ENCODE measurements at places on chromosomes 1 and 21. TPM values are rescaled to one million over a fixed set of nuclear protein-coding genes. Genes with fewer than 3 reads are reported as not detected.

DNA sequence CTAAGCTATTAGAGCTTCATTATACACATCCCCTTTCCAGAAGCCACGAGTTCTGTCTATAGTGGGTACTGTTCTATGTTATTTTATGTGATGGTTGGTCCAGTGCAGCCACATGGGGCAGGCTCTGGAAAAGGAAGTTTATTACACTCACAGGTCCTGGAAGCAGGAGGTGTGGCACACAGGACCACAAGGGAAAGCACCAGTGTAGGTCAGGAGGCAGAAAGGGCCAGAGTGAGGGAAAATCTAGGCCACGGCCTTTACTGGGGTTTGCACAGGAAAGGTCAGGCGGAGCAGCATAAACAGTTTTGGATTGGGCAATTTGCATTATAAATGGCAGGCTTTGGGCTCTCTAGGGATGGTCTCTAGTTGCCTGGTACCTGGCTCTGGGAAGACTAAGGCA is 21.8 kb upstream of the CNIH3 start:
- no peak for ATAC-seq

DNA sequence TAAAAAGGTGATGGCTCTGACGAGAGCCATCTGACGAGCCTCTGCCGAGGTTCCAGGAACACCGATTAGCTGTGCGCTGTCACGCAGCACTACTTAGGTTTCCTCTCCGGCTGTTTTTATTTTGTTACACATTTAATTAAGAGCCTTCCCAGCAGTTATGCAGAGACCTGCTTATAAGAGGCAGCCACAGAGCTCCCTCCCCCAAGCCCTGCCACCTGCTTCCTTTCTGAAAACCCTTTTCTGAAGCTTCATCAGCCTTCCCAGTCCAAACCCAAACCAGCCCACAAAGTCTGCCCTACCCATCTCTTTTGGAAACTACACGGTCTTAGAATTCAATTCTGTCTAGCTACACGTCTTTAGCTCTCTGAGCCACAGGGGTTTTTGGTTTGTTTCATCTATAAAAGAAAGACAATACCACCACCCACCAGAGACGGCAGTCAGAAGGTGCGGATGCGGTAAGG is 49.1 kb downstream of the ERI3 start:
- ATAC-seq, result peak; percentile 19

GRCh38 chr1:235990330-235990795 is 74.5 kb downstream of the NID1 start:
- ATAC-seq, result no peak

DNA sequence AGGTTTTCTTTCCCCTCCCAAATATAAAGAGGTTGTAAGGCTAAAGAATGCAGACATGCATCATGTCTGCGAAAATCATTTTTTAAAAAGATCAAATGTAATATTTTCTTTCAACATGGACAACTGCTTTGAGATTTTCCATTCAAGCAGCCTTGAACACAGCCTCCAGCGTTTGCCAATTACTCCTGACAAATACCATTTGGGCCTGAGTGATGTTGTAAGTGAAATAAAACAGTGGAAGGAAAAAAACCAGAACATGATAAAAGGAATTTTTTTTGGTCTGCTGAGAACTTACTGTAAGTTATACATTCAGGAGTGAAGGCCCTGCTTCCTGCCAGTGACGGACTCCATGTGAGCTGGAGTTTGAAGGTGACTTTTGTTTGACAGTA is 37.2 kb downstream of the SETD4 start:
- ATAC-seq, result no peak

DNA sequence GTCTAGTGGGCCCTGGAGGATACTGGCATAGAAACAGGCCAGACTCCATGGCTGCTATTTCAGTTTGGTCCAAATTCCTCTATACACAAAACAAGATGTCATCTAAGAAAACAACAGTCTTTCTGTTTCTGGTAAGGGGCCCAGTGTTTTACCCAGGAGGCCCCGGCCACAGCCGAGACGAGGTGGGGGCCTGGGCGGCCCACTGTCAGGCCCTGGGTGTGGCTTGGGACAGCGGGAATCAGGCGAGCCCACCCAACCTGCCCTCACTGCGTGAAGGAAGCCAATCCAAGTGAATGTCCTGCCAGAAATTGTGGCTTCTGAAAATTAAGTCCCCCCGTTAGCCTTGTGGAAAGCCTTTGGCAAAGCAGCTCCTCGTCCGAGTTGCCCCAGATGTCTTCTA is 31.2 kb upstream of the GPR153 start:
- no peak for ATAC-seq

DNA sequence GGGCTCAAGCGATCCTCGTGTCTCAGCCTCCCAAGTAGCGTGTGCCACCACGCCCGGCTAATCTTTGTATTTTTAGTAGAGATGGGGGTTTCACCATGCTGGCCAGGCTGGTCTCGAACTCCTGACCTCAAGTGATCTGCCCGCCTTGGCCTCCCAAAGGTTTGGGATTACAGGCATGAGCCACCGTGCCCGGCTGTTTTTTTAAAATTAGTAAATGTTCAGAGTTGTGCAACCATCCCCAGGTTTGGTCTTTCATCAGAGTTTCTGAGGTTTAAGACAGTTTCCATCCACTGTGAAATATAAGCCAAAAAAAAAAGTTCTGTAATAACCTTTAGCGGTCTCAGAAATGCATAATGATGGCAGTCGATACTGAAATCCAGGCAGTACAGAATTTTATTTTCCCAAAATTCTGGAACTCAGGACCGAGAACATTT is 550 bp upstream of the SYT11 start:
- ATAC-seq, result peak; percentile 30

The KLHDC7A gene
- not detected for total RNA-seq

- no peak for ATAC-seq
Measured at GRCh38 chr1:10945991-10946509, 66.4 kb upstream of the TARDBP start.

- peak; percentile 76 for ATAC-seq
Measured at GRCh38 chr1:33455539-33456501, 16.6 kb upstream of the ZSCAN20 start.

Measured in activated T-helper 17 cell treated with anti-CD3 and anti-CD28 coated beads, Interleukin-2, amount 50 U/mL, for 72 hours (primary cell).